Upper lobe of left lung (tissue), 6 donors: ENCODE measurements at places on chromosomes 7 and 10. TPM values are rescaled to one million over a fixed set of nuclear protein-coding genes. Genes with fewer than 3 reads are reported as not detected.
A peak's percentile ranks its signal among the peaks of the same experiment; 100 is the strongest.

- H3K27ac ChIP-seq: no peak overlapping the region
- H3K4me1 ChIP-seq: peaks cover 2% of the 10 kb centered on the region
- no peaks in the 10 kb centered on the region for H3K36me3 ChIP-seq
Measured at GRCh38 chr7:108308903-108309302, 147.3 kb downstream of the NRCAM start.

GALNT17 gene
- 14.3 TPM for total RNA-seq

GRCh38 chr10:5198386-5198785 lies 1.7 kb downstream of the AKR1C4 start:
- H3K4me1 ChIP-seq: no peaks in the 10 kb centered on the region
- H3K27ac ChIP-seq: no peak overlapping the region
- H3K27me3 ChIP-seq: no peaks in the 10 kb centered on the region

GRCh38 chr7:140017543-140017942 lies 45.2 kb downstream of the PARP12 start:
- H3K4me3 ChIP-seq: no peak overlapping the region
- DNase-seq: no peak
- H3K36me3 ChIP-seq: no peaks in the 10 kb centered on the region
- no peaks in the 10 kb centered on the region for H3K4me1 ChIP-seq
- no peak overlapping the region for H3K27ac ChIP-seq

- peak; percentile 70 for DNase-seq
- no peaks in the 10 kb centered on the region for H3K27me3 ChIP-seq
- peaks cover 10% of the 10 kb centered on the region for H3K4me1 ChIP-seq
- no peaks in the 10 kb centered on the region for H3K36me3 ChIP-seq
- no peak overlapping the region for H3K4me3 ChIP-seq
- H3K27ac ChIP-seq: no peak overlapping the region
Measured at GRCh38 chr10:49360271-49361177, 35.4 kb downstream of the DRGX start.

GRCh38 chr7:2488272-2488645 lies 12.1 kb upstream of the GRIFIN start:
- H3K27ac ChIP-seq: no peak overlapping the region
- DNase-seq: no peak
- H3K36me3 ChIP-seq: no peaks in the 10 kb centered on the region
- H3K27me3 ChIP-seq: no peaks in the 10 kb centered on the region
- peaks cover 11% of the 10 kb centered on the region for H3K4me1 ChIP-seq

SPDYE11 gene
- not detected for total RNA-seq

BLNK gene
- total RNA-seq: 17.8 TPM

DNA sequence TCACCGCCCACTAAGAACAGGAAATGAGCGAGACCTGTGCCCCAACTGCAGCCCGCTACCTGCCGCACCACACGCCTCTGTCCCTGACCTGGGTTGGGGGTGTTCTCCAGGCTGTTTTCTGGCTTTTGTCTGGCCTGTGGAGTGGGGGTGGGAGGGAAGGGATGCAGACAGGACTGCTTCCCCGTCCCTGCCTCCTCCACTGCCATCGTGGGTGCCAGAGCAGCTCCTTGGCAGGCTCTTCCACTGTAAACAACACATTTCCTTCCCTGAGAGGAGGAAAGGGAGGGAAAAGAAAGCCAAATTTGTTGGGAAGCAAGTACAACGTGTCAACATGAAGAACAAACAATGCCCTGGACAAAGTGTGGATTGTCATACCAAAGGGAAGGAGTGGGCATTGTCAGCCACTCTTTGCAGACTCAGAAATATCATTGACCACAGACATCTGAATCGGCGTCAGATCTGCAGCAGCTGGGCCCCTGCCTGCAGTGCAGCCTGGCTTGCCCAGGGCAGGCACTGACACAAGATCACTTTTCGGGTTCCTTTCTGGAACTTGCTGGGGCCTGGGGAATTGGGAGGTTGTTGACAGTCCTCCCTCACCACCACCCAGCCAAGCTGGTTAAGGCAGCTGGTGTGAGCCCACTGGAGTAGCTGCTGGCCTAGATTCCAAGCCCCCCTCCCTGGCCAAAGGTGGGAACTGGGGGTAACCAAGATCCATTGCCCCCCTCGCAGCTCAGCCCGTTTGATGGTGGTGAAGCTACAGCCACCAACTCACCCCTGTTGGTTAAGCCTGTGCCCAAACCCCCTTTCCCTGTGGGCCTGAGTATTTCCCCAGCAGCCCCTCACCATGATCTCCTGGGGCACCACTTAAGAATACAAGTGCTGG lies 22.6 kb upstream of the TRIM8 start:
- H3K4me1 ChIP-seq: peaks cover 48% of the 10 kb centered on the region
- peaks cover 14% of the 10 kb centered on the region for H3K36me3 ChIP-seq
- no peak overlapping the region for H3K4me3 ChIP-seq

GRCh38 chr7:104790440-104790839 lies 223.6 kb upstream of the KMT2E start:
- H3K27me3 ChIP-seq: no peaks in the 10 kb centered on the region
- H3K27ac ChIP-seq: no peak overlapping the region
- H3K4me3 ChIP-seq: no peak overlapping the region
- no peaks in the 10 kb centered on the region for H3K36me3 ChIP-seq
